ENCODE measurements at places on chromosomes 7 and 10.

- DNase-seq, result no peak
Observed at GRCh38 chr10:132722394-132723329, 63.3 kb downstream of the NKX6-2 start.

GRCh38 chr10:44010873-44011602 is 362.4 kb upstream of the ZNF32 start:
- DNase-seq, result no peak

GRCh38 chr7:132394283-132395198 is 181.7 kb downstream of the PLXNA4 start:
- DNase-seq, result no peak

GRCh38 chr7:100720671-100721504 is 620 bp downstream of the EPO start:
- no peak for DNase-seq

- no peak for DNase-seq
Observed at GRCh38 chr7:22156205-22156604, 200.7 kb downstream of the RAPGEF5 start.

GRCh38 chr10:116809483-116810119 is 39.7 kb upstream of the ENO4 start:
- DNase-seq, result no peak

DNA sequence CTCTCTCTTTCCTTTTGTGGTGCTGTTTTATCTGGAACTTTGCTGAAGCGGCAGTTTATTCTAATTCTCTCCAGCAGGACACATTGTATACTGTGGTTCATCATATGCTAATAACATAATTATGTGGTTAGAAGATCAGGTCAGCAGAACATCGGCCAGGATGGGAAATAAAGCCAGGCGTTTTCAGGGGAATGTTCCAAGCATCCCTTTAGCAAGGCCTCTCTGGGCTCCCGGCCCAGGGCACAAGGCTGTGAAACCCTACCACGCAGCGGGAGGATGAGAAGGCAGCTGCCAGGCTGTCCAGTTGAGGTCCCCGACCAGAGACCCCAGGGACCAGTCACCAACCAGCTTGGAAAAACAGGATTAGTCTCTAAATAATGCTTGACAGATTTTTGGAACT is 112.2 kb upstream of the GALNT17 start:
- DNase-seq, result no peak
